Type B pancreatic cell (in vitro differentiated cells): ENCODE measurements at places on chromosomes 6 and 20. TPM values are rescaled to one million over a fixed set of nuclear protein-coding genes. Genes with fewer than 3 reads are reported as not detected.

GRCh38 chr6:32643904-32644303, 6.7 kb downstream of the HLA-DQA1 start:
- no peak for DNase-seq

DNA sequence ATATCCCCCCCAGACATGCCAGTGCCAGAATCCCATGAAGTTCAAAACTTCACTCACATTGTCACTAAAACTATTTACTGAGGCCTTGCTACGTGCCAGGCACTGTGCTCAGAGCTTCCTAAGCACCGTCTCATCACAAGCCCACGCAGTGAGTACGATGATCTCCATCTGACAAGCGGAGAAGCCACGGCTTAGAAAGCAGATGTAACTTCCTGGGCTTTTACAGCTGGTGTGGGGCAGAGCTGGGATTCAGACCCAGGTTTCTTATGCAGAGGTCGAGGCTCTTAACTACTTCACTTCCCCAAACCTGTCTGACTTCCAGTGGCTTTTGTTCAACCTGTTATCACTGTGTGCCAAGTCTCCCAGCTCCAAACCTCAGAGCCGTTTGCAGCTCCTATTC, 8.3 kb downstream of the MDGA1 start:
- no peak for DNase-seq

GRCh38 chr20:63177785-63178445, 38.0 kb downstream of the YTHDF1 start:
- DNase-seq = no peak

Gene ULBP1
- 0.48 and 8.2 TPM in 2 replicates for total RNA-seq

Gene ID1
- 472 and 516 TPM in 2 replicates for total RNA-seq

Gene C6orf15
- total RNA-seq = not detected in 2 replicates
